ENCODE measurements at places on chromosomes 2 and 18.

DNA sequence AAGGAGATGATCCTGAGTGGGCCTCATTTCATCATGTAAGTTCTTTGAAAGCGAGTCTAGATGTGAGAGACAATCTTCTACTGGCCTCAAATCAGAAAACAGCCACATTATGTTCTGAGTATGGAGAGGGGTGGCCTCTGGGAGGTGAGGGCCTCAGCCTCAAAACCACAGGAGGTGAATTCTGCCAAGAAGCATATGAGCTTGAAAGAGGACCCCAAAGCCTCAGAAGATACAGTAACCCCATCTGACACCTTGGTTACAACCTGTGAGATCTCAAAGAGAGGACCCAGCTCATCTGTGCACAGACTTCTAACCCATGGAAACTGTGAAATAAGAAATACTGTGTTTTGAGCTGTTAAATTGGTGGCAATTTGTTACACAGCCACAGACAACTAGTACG, 200.1 kb downstream of the ARHGAP15 start:
- DNase-seq = no peak

DNA sequence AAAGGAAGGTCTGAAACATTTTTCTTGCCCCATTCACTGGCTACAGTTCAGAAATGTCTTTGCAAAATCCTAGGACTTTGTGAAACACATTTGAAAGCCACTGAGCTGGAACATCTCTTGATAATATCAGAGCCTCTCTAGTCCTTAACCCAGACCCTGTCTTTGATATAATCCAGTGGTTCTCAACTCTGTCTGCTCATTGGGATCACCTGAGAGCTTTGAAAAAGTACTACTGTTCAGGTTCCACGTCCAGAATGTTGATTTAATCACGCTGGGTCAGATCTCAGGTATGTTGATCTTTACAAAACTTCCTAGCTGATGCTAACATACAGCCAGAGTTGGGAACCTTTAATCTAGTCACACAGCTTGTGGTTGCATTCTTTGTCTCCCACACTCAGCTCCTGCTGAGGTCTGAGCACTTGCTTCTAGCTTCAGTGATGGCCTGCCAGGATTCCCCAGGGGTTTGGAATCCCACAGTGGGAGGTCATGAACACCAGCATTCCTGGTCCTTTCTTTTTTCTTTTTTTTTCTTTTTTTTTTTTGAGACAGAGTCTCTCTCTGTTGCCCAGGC, 262.7 kb downstream of the SETBP1 start:
- no peak for DNase-seq

DNA sequence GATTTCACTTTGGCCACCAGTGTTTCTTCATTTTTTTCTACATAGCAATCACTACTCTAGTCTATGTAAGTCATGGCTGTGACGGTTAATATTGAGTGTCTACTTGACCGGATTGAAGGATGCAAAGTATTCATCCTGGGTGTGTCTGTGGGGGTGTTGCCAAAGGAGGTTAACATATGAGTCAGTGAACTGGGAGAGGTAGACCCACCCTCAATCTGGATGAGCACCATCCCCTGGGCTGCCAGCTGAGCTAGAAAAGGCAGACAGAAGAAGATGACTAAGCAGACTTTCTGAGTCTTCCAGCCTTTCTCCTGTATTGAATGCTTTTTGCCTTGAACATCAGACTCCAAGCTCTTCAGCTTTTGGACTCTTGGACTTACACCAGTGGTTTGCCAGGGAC, 265.0 kb upstream of the SLC8A1 start:
- no peak for DNase-seq

GRCh38 chr2:196354186-196354585, 182.8 kb upstream of the STK17B start:
- no peak for DNase-seq

DNA sequence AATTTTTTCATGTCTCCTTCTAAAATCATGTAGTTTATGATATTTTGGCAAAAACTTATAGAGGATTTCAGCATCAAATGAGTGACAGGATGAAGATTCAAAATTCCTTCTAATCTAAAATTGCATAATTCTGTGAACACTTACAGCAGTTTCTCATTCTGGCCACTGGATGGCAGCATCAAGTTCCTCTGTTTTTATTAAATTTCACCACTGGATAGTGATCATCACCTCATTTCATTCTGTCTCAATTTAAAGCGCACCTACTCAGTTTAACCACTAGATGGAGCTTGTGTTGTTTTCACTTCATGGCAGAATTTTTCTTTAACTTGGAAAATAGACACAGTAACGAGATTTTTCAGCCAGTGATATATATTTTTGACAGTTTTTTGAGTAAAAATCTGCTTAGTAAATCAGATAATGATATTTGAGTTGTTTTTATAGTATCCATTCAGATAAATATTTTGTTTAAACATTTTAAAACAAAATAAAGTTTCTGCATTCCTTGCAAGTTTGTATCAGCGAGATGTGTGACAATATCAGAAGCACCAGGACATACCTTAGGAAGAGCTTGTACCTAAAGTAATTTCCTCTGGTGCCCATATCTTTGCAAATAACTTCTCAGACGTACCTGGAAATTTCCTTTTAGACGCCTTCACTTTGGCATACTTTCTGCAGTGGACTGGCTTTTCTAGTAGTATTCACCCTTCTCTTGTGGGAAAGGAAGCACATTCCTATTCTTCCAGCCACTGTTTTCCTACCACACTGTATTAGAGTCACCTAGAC, 94.7 kb upstream of the ARHGAP15 start:
- peak; percentile 68 for DNase-seq

- no peak for DNase-seq
Measured at GRCh38 chr2:221088506-221088905, 483.6 kb downstream of the EPHA4 start.

GRCh38 chr2:95036596-95037383, 11.3 kb downstream of the MAL start:
- no peak for DNase-seq

DNA sequence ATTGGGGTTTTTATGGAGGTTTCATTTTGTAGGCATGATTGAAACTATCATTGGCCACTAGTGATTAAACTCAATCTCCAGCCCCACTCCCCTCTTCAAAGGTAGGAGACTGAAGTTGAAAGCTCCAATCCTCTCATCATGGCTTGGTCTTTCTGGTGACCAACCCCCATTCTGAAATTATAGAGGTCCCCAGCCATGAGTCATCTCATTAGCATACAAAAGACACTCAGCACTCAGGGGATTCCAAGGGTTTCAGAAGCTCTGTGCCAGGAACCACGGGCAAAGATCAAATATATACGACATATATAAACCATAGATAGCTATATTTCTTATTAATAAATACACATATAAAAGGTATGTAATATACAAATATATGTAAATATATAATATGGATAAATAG, 256.0 kb upstream of the POU3F3 start:
- DNase-seq = no peak

DNA sequence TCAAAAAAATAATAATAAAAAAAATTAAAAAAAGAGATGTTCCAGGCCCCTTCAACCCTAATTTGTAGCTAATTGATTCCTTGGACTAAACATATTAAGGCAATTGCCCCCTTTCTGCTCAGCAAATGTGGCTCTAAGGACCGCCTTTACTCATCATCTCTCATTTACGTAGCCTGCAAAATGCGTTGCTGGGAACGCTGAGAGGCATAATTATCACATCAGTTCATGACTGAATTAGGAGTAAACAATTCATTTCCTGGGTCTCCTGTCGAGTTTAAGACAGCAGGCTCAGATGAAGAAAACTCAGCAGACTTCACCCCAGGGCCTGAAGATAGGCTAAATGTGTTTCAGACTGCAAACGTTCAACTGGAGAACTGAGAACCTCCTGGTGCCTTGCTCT, 413.5 kb downstream of the NBAS start:
- DNase-seq = no peak

- DNase-seq = no peak
Measured at GRCh38 chr2:160402501-160402900, 91.1 kb downstream of the RBMS1 start.

- DNase-seq = peak; percentile 33
Measured at GRCh38 chr2:12718711-12719399, 2.1 kb downstream of the TRIB2 start.

DNA sequence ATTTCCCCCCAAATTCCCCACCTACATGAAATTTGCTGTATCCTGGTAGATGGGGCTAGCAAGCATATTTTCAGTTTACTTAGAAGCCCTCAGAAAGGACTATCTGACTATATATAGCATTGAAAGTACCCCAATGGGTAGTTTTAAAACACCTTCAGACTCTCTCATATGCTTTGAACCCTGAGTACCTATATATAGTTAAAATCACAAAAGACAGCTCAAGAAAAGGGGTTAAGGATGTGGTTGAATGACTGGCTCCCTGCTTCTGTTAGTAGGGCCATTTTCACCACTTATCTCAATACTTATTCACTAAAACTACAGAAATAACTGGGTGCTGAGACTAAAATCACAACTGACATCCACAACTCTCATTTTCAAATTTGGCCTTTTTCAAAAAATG, 18.5 kb downstream of the WDPCP start:
- DNase-seq = no peak

DNA sequence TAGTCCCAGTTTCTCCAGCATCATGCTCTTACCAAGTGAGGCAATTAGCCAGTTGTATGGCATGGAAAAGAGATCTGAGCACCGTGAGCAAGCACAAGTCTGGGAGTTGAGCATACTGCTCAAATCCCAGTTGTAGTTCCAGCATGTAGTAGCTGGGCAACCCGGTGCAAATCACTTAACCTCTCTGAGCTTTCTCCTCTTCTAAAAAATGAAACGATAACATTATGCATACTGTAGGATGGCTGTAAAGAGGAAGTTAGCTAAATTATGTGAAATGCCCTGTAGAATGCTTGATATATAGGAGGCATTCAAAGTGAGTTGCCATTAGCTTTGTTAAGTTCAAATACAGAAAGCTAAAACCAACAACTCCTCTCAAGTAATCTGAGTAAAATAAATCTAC, 164.0 kb upstream of the ZEB2 start:
- DNase-seq = no peak

DNA sequence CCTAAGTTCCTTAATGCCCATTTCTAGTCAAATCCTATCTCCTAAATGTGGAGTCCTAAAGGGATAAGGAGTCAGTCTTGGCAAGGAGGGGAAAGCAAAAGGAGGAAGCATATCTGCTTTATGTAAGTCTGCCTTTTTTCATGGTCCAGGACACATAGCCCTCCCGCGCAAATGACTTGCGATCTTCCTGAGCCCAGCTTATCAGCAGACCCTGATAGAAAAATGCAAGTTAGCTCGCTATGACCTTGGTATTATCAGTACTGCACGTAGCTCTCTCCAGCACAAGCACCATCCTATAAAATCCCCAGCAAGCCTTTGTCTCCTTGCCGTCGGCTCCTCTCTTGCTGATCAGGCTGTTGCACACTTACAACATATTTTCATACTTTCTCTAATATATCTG, 281.4 kb upstream of the KCNH7 start:
- DNase-seq = no peak

- no peak for DNase-seq
Measured at GRCh38 chr2:231604101-231604684, 11.5 kb downstream of the TEX44 start.

DNA sequence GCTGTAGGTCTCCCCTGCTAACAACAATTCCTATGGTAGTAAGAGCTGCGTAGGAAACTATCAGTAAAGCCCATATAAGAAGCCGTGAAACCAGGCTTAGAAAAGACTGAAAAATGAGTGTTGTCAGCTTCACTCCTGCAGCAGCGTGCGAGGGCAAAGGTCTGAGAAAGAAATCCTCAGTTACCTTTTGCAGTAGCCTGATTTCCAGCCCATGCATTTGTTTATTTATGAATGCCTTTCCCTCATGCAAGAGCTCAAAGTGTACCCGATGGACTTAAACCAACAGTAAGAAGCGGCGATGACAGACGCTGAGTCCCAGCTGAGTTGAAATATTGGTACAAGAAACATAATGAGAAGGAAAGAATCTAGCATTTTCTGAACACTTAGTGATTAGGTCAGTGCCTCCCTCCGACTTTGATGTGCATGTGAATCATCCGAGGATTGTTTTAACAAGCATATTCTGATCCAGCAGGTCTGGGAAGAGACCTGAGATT, 15.0 kb upstream of the POLI start:
- DNase-seq = no peak

GRCh38 chr2:175599966-175600831, 401.9 kb downstream of the LNPK start:
- no peak for DNase-seq

- no peak for DNase-seq
Measured at GRCh38 chr18:25113566-25113965, 238.4 kb downstream of the ZNF521 start.

DNA sequence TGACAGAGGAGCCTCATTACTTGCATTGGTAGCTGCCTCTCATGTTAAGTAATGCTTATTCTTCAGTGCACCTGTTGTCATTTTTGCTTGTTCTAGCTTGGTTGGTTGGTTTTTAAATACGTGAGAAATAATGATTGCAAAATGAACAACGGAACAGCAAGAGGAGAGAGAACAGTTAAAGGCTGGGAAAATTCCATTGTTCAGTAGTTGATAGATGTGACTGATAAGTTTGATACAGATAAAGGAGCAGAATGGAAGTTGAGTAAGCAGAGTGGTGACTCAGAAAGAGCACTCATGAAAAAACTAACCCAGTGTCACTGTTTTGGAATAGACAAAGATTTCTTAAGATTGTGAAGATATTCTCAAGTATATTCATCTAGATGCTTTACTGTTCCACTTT, 50.5 kb downstream of the MTA3 start:
- no peak for DNase-seq

DNA sequence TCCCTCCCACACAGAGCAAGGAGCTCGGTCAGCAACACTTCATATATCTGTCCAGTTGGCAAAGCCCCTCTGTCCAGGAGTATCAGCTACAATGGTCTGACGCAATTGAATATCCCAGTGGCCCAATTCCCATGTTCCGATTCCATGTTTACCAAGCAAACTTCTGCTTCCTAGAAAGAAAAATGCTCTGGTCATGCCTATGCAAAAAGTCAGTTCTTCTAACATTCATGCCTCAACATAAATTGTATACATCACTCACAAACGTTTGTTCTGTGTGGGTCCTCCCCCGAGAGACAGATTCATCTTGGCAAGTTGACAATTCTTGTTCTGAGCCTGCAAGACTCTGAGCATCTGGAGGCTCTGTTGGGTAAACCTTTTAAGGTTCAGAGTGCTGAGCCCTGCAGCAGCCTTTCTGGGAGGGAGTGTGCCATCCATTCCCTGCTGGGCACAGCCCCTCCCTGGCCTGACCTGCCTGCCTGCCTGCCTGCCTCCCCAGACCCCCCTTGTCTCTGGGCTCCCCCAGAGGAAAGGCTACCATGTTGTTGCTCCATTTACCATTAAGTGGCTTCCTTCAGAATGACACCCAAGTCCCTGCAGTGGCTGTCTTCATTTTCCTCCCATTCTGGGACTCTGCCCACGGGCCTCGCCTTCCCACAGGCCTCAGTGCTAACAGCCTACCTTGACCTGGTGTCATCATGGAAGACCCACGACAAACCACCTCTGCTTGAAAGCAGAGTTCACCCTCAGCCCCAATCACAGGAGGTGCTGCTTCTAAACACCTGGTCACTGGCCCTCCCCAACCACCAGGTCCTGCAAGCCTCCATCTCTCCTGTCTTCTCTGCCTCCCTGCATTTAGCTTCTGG, 37.6 kb upstream of the TAF1B start:
- no peak for DNase-seq

GRCh38 chr2:109195193-109196045, 66.4 kb downstream of the SH3RF3 start:
- DNase-seq = no peak

Measured in stimulated activated CD4-positive, alpha-beta T cell treated with anti-CD3 and anti-CD28 coated beads, Interleukin-4, amount 100 ng/mL, for 24 hours (primary cell).